ENCODE measurements at places on chromosomes 16 and 17.

DNA sequence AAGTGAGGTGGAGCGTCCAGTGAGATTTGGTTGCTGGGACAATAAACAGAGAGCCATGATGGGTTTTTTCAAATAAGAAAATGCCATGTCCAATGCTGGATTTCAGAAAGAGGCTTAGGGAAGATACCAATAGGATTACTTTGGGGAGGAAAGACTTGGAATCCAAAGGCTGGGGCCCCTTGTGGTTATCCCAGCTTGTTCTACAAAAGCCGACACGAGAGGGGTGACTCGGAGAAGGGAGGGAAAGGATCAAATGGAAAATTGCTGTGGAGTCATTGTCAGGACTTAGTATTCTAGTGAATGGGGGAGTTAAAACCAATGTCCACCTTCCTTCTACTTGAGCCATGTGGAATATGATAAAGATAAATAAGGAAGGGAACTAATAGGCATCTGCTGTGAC, 305.5 kb downstream of the SOX9 start:
- DNase-seq: no peak
- H3K4me1 ChIP-seq: peaks cover 34% of the 10 kb centered on the region
- no peak overlapping the region for H3K27ac ChIP-seq

DNA sequence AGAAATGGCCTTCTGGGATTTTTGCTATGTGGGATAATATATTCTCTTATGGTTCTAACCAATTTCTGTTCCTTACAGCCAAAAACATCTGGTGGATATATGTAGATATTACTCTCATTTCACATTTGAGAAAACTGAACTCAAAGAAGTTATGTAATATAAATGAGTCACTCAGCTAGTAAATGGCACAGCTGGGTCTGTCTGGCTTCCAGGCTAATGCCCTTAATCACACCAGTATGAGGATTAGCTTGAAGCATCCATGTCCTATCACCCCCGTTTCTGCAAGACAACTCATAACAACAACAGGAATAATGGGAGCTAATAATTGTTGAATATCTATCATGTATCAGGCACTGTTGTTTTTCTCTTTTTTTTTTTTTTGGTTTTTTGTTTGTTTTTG, 34.4 kb upstream of the USP7 start:
- DNase-seq: no peak
- no peaks in the 10 kb centered on the region for H3K4me1 ChIP-seq
- no peaks in the 10 kb centered on the region for H3K27me3 ChIP-seq
- H3K36me3 ChIP-seq: no peaks in the 10 kb centered on the region
- no peak overlapping the region for H3K4me3 ChIP-seq

- no peak overlapping the region for H3K27ac ChIP-seq
- peaks cover 4% of the 10 kb centered on the region for H3K36me3 ChIP-seq
- no peak overlapping the region for H3K4me3 ChIP-seq
Observed at GRCh38 chr16:85724126-85724879, 26.6 kb downstream of the C16orf74 start.

DNA sequence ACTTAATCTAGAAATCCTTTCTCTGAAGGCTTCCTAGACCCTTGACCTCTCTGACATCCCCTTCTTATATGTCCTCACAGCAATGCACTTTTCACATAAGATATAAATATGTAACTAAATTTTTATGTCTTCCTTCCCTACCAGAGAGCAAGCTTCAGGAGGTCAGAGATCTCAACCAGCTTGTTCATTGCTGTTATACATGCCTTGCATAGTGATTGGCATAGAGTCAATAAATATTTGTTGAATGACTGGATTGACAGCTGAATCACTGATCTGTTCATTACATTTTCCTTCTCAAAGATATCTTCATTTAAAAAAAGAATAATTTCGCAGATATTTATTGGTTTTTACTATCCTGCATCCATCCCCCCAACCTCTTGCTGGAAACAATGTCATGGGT, 29.5 kb downstream of the HYDIN start:
- no peak for DNase-seq
- H3K27me3 ChIP-seq: no peaks in the 10 kb centered on the region
- no peaks in the 10 kb centered on the region for H3K36me3 ChIP-seq
- H3K4me1 ChIP-seq: peaks cover 9% of the 10 kb centered on the region

DNA sequence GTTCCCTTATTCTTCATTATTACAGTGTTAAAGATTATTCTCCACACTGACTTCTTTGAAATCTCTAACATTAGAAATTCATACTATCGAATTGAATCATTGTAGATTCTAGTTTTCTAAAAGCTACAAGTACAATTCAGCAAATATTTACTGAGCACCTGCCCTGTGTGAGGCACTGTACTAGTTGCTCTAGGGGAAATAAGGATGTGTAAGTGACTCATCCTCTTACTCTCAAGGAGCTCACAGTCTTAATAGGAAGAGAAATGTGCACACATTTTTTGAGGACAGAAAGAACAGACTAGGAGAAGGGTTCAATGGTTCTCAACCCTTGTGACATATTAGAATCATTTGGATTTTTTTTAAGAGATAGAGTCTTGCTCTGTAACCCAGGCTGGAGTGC, 7.7 kb upstream of the SLFN12L start:
- H3K27ac ChIP-seq: no peak overlapping the region
- no peaks in the 10 kb centered on the region for H3K4me1 ChIP-seq
- no peak for DNase-seq
- H3K4me3 ChIP-seq: no peak overlapping the region
- H3K27me3 ChIP-seq: peaks cover 17% of the 10 kb centered on the region
- no peaks in the 10 kb centered on the region for H3K36me3 ChIP-seq

DNA sequence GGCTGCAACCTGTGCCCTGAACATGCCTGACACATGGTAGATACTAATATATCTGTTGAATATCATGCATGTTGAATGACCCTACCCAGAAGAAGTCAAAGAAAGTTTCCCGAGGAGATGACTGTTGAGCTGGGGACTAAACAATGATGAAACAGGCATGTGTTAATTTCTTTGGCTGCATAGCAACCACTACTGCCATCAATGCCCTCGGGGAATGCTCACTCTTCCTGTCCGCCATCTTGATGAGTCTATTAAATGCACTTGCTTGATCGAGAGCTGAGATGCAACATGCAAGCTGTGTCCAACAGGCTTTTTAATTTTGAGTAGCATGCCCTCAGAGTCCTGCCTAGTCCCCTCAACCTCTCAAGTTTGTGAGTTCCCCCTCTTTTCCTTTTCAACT, 31.3 kb downstream of the GRIN2A start:
- no peaks in the 10 kb centered on the region for H3K27me3 ChIP-seq
- H3K4me1 ChIP-seq: no peaks in the 10 kb centered on the region
- no peak overlapping the region for H3K27ac ChIP-seq
- no peaks in the 10 kb centered on the region for H3K36me3 ChIP-seq
- H3K4me3 ChIP-seq: no peak overlapping the region

GRCh38 chr16:25950586-25951281, 259.0 kb downstream of the HS3ST4 start:
- H3K4me1 ChIP-seq: no peaks in the 10 kb centered on the region
- H3K27me3 ChIP-seq: no peaks in the 10 kb centered on the region
- no peak for DNase-seq
- no peaks in the 10 kb centered on the region for H3K36me3 ChIP-seq
- no peak overlapping the region for H3K4me3 ChIP-seq

DNA sequence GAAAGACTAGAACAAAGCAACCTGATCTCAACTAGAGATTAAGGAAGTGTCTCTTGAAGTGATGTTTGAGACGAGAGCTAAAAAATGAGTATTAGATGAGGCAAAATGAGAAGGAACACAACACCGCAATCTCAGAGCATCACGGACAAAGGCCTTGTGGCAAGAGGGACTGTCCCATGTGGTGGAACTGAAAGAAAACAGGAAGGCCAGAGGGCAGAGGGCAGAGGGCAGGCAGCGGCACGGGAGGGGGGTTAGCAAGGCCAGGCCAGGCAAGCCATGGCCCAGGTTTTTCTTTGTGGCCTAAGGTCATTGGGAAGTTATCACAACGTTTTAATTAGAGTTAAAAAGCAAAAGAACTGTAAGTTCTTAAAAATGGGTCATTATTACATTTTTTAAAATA, 22.5 kb downstream of the RPA1 start:
- H3K4me1 ChIP-seq: no peaks in the 10 kb centered on the region
- H3K36me3 ChIP-seq: peaks cover 27% of the 10 kb centered on the region
- H3K4me3 ChIP-seq: no peak overlapping the region
- DNase-seq: no peak

DNA sequence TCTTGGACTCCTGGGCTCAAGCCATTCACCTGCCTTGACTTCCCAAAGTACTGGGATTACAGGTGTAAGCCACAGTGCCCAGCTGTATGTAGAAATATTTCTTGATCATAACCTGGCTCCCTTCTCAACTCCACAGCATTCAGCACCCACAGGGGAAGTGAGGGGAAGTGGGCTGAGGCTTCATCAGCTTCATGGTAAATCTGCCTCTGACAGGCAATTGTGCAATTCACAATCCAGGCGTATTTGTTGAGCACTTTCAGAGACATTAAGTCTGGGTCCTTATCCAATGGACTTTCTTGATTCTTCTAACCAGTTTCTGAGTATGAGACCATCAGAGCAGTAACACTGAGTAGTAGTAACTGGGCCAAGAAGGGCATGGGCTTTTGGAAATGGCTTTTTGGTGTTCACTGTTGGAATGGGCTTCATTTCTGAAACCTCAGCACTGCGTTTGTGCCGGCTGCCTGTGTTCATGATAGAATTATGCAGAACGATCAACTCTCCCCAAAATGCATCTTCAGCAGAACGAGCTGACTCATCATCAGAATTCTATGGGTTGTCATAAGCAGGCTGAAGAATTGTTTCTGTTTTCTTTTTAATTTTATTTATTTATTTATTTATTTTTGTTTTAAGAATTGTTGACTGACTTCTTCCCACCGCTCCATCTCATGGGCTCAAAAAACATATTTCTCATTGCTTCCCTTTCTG, 28.9 kb downstream of the FAM20A start:
- H3K4me1 ChIP-seq: peaks cover 4% of the 10 kb centered on the region
- no peak for DNase-seq
- H3K27ac ChIP-seq: no peak overlapping the region
- H3K36me3 ChIP-seq: no peaks in the 10 kb centered on the region
- no peak overlapping the region for H3K4me3 ChIP-seq

GRCh38 chr16:81654346-81654745, 124.7 kb upstream of the PLCG2 start:
- no peak overlapping the region for H3K4me3 ChIP-seq
- no peaks in the 10 kb centered on the region for H3K27me3 ChIP-seq
- DNase-seq: no peak
- no peak overlapping the region for H3K27ac ChIP-seq

DNA sequence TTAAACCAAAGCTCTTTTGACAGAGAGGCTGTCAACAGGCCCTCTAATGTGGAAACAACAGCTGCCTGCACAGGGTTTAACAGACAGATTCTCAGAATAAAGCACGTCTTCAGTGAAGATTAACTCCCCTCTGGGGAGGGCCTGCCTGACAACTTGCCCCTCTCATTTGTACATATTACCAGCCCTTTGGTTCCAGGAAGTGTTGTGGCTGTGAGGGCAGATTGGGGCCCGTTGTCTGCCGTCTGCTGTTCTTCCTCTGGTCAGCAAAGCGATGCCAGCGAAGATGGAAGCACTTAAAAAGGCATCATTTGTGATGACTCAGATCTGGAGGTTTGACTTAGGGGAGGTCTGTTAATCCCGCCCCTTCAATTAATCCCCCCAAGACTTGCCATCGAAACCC, 177.0 kb upstream of the IRX6 start:
- H3K36me3 ChIP-seq: no peaks in the 10 kb centered on the region
- H3K27me3 ChIP-seq: no peaks in the 10 kb centered on the region
- H3K4me1 ChIP-seq: no peaks in the 10 kb centered on the region
- H3K4me3 ChIP-seq: no peak overlapping the region

DNA sequence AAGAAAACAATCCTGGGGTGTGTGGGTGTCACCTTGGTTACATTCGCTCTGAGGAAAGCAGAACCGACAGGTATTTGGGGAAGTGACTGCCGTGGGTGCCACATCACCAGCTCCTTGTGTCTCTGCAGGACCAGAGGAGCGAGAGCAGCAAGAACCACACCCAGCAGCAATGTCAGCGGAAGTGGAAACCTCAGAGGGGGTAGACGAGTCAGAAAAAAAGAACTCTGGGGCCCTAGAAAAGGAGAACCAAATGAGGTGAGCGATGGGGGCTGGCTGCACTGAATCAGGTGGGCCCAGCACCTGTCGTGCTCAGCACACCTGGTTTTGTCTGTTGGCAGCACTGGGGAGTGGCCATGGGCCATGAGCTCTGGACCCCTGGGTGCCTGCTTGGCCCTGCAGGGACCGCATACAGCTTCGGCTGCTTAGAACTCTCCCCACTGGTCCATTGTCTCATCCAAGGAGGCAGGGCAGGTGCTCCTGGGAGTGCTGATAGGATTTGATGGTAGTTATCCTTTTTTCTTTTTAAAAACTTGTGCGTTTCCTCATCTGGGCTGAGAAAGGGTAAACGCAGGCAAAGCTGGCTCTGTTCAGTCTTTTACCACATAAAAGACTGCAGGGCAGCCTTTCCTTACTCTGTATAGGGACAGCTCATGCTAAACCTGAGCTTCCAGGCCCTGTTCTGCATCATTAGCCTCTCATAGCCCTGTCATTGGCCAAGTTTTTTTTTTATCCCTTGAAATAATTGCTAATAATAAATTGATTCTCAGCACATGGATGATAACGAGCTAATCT, 29.4 kb downstream of the HMOX2 start:
- H3K27ac ChIP-seq: no peak overlapping the region
- no peak overlapping the region for H3K4me3 ChIP-seq
- no peak for DNase-seq
- H3K4me1 ChIP-seq: peaks cover 14% of the 10 kb centered on the region

DNA sequence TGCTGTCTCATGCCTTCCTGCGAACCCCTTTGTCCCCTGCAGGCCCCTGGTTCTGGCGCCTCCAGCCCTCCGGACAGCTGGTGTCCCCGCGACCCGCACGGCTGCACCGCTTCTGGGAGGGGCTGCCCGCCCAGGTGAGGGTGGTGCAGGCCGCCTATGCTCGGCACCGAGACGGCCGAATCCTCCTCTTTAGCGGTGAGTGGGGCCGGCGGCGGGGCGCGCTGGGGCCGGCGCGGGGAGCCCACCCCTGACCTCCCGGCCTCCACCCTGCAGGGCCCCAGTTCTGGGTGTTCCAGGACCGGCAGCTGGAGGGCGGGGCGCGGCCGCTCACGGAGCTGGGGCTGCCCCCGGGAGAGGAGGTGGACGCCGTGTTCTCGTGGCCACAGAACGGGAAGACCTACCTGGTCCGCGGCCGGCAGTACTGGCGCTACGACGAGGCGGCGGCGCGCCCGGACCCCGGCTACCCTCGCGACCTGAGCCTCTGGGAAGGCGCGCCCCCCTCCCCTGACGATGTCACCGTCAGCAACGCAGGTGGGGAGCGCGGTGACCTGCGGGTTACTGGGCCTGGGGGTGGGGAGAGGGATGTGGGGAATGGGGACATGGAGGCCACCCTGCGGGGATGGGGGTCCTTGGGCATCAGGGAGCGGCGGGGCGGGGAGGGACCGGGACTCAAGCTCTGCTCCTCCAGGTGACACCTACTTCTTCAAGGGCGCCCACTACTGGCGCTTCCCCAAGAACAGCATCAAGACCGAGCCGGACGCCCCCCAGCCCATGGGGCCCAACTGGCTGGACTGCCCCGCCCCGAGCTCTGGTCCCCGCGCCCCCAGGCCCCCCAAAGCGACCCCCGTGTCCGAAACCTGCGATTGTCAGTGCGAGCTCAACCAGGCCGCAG, 7.1 kb upstream of the IL32 start:
- peaks cover 29% of the 10 kb centered on the region for H3K36me3 ChIP-seq
- H3K4me3 ChIP-seq: peak overlapping the region; percentile 69
- H3K4me1 ChIP-seq: peaks cover 22% of the 10 kb centered on the region
- peak overlapping the region; percentile 15 for H3K27ac ChIP-seq
- DNase-seq: peak; percentile 20

- peaks cover 7% of the 10 kb centered on the region for H3K27me3 ChIP-seq
- DNase-seq: no peak
- no peaks in the 10 kb centered on the region for H3K36me3 ChIP-seq
- no peak overlapping the region for H3K4me3 ChIP-seq
Observed at GRCh38 chr17:80978499-80979497, 12.8 kb upstream of the CHMP6 start.

Measured in spinal cord (tissue), 10 donors.